T-helper 2 cell treated with Interferon-gamma antibody and Interleukin-4, amounts not matched to agents 5 μg/mL and 100 μg/mL, for 36 hours (primary cell): ENCODE measurements at places on chromosomes 6 and 20.

GRCh38 chr20:38143646-38144554 lies 21.2 kb downstream of the TGM2 start:
- no peak for DNase-seq

DNA sequence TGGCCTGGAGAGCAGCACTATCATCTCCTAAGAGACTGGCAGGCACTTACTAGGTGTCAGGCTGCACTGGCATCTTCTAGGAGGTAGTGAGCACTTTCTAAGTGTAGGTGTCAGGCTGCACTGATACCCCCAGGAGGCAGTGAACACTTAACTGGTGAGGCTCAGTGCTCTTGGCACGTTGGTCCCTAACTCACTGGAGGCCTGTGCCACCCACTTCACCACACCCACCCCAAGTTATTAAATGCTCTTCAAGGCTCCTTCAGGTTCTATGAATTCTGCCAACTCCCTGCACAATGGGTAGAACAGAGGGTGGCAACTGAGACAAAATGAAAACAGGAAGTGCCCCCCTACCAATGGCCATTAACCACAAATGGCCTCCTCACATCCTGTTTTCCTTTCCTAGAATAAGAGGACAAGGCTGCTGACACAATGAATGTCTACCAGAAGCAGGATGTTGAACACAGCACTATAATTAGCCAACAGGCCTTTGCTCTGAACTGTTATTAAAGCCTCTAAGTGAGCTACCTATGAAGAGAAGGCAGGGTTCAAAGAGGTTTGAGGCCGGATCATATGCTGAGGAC lies 29.4 kb downstream of the NCOA5 start:
- DNase-seq: no peak

GRCh38 chr6:87674290-87674689 lies 27.7 kb downstream of the AKIRIN2 start:
- DNase-seq: no peak

- no peak for DNase-seq
Observed at GRCh38 chr6:148959501-148959900, 212.7 kb downstream of the UST start.

DNA sequence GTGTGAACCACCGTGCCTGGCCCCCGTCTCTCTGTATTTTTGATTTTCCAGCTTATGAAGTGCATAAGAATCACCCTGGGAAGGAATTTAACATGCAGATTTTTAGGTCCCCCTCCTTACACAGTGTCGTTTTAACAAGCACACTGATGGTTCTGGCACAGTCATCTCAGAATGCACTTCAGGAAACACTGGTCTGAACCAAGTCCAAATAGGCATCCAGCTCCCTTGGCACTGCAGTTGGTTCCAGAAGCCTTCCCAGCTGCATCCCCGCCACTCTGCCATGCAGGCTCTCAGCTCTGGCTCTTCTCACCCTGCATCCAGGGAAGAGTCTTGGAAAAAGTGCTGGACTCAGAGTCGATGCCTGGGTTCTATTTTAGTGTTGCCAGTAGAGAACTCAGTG lies 20.1 kb downstream of the RIPOR2 start:
- DNase-seq: no peak

GRCh38 chr6:6479785-6480184 lies 108.7 kb upstream of the LY86 start:
- no peak for DNase-seq

- DNase-seq: no peak
Observed at GRCh38 chr20:62914436-62914835, 11.9 kb downstream of the DIDO1 start.

- no peak for DNase-seq
Observed at GRCh38 chr6:122116835-122117627, 282.4 kb upstream of the HSF2 start.

- DNase-seq: no peak
Observed at GRCh38 chr20:34886122-34886521, 9.7 kb downstream of the ACSS2 start.
